Calu3 (cell line): ENCODE measurements at places on chromosomes 3 and 15.

GRCh38 chr3:139751789-139752188 lies 74.0 kb upstream of the NMNAT3 start:
- no peak for DNase-seq

DNA sequence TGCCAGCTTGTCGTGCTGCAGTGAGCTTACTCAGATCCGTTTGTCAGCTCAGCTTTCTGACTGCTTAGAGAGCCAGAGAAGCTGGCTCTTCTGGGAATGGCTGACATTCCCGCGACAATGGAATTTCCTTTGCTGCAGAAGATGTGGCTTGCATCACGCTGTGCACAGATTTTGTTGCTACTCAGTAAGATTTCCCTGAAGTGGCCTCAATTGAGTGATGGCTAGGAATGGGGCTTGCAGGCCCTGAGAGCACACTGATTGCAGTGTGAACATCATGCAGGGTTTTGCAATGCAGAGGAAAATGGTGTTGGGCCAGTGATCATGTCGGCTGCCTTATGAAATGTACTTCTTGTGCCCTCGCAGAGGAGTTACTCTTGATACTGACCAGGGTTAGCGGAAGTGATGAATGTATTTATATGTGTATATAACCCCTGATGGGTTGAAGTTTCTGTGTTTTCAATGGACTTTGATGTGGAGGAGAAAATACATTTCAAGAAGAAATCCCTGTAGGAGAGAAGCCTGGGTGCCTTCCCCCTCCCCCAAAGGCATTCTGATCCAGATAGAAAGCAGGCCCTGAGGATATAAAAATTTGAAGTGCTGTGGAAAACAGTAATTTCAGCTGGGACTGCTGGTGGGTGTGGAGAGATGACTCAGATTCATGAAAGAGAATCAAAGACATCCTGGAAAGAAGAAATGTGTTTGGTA lies 102.5 kb upstream of the PDZRN3 start:
- no peak for DNase-seq

DNA sequence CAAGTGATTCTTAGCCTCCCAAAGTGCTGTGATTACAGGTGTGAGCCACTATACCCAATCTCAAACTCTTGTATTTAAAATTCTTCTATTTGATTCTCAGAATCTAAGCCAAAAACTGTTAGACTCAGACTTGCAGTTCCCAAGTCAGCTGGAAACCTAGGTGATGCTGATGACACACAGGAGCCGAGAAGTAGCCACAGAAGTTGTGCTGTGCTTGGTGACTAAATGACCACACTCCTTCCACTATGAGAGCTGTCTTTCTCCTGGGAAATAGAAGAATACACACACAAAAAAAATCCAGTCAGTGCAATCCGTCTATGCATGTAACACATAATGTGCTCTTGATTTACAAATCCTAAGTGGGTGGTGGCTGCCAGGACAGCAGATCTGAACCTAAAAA lies 33.9 kb downstream of the ILDR1 start:
- no peak for DNase-seq

GRCh38 chr3:48634661-48635221 lies 520 bp downstream of the SLC26A6 start:
- peak; percentile 52 for DNase-seq

DNA sequence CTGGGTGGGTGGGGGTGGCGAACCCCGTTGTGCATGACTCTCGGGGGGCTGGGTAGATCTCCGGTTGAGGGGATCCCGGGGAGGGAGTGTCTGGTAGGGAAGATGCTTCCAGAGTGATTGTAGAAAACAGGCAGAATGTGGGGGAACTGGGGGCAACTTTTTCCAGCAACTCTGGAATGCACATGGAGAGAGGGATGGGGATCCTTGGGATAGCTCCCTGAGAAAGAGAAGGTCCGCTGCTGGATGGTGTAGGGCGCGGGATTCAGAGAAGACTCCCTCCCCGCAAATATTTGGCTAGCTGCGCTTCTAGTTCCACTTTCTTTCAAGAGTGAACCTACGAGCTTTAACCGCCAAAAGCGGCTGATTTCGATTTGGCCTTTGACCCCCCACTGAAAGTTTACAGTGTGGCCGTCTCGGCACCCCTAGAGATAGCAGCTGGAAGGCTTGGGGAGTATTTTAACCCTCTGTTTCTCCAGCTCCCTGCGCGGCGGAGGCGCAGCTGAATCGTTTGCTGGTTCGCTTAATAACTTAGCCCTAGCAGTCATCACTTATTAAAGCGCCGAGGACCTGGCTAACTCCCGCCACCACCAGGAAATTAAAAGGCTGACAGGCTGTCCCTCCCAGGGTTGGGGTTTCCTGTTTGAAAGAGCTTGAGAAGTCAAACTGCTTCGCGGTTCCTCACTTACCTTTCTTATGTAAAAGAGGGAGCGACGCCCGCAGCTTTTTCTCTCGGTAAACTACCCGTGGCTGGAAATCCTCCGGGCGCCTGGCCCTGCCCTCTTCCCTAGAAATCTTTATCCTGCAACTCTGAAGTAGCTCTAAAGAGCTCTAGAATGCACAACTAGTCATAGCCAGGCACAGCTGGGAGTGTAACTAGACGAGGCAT lies 1.2 kb downstream of the PHLDB2 start:
- DNase-seq, result peak; percentile 79

- DNase-seq, result no peak
Observed at GRCh38 chr3:147397155-147397874, 9.0 kb downstream of the ZIC4 start.

GRCh38 chr3:126349611-126350501 lies 7.4 kb downstream of the KLF15 start:
- no peak for DNase-seq

GRCh38 chr3:84141571-84141970 lies 817.2 kb upstream of the CADM2 start:
- no peak for DNase-seq

- no peak for DNase-seq
Observed at GRCh38 chr3:50418850-50419249, 59.5 kb upstream of the TMEM115 start.

GRCh38 chr3:127628788-127629466 lies at the start of gene PODXL2:
Gene PODXL2 (plus strand): TSS chr3:127629185. CDS start chr3:127629220, 35 bp downstream.
- peak; percentile 80 for DNase-seq

DNA sequence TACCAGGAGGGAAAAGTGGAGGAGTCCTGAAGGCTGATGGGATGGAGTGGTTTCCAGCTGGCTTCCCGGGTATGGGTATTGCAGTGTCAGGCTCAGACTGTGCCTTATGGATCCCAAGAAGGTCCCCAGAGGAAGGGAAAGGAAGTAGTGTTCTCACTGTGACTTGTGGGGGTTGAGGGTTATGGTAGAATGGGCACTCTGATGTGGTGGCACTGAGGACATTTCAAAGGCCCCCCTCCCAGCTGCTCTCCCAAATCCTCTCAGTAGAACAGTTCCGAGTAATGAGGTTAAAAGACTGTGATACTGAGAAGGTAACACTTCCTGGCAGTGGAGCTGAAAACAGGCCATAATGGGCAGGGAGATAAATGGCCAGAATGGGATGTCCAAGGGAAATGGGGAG lies 23.1 kb upstream of the TIMP4 start:
- DNase-seq, result no peak

- DNase-seq, result no peak
Observed at GRCh38 chr15:34782901-34783300, 12.4 kb downstream of the ACTC1 start.

GRCh38 chr3:132749786-132750185 lies 27.6 kb upstream of the NPHP3 start:
- no peak for DNase-seq

GRCh38 chr3:72449551-72449950 lies 398.7 kb downstream of the SHQ1 start:
- no peak for DNase-seq

DNA sequence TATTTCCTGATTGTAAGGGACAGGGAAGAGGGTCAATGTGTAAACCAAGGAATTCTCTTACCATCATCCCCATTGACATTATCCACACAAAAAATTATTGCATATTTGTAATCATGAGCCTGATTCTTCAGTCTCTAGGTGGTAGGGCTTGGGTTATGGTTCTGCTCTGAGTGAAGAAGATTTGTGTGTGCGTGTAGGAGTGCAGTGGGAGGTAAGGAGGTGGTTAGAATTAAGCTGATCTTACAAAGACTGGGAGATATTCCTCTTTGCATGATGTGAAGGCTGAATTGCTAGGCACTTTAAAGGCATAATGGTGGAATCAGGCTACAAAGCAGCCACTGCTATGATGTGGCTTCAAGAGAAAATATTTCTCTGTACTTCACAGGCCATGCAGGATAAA lies 23.0 kb upstream of the MINDY4B start:
- no peak for DNase-seq

- peak; percentile 86 for DNase-seq
Observed at GRCh38 chr3:134427400-134428111, 53.3 kb upstream of the AMOTL2 start.

DNA sequence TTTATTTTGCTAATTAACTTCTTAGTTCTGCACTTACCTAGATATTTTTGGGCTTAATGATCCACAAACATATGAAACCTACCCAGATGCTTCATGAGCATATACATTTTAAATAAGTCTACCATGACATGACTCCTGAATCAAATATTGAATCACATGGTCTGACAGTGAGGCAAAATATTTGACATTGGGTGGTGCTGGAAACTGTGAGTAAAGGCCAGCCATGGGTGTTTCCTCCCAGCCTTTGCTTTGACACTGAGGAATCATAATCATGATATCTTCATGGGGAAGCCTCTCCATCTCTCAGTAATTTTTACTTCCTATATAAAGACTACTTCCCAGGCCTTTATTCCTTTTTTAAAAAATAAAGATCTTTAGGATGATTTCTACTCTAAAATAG lies 22.8 kb upstream of the SSR3 start:
- DNase-seq, result no peak
